Islet precursor cell (in vitro differentiated cells): ENCODE measurements at places on chromosomes 5 and 9.

GRCh38 chr9:94813379-94813778 lies 86.9 kb downstream of the AOPEP start:
- no peak for DNase-seq

DNA sequence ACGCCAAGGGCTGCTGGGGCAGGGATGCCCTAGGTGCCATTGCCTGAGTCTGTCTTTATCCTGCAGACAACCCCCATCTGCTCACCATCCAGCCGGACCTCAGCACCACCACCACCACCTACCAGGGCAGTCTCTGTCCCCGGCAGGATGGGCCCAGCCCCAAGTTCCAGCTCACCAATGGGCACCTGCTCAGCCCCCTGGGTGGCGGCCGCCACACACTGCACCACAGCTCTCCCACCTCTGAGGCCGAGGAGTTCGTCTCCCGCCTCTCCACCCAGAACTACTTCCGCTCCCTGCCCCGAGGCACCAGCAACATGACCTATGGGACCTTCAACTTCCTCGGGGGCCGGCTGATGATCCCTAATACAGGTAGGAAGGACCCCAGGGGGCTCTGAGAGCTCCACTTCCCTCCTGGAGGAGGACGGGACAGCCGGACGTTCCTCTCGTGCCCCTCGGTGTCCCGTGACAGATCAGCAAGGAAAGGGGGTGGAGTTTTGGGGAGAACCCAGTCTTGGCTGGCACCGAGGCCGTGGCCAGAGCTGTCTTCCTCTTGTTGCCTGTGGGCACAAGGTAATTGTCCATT lies 24.9 kb downstream of the HK3 start:
- DNase-seq, result no peak

DNA sequence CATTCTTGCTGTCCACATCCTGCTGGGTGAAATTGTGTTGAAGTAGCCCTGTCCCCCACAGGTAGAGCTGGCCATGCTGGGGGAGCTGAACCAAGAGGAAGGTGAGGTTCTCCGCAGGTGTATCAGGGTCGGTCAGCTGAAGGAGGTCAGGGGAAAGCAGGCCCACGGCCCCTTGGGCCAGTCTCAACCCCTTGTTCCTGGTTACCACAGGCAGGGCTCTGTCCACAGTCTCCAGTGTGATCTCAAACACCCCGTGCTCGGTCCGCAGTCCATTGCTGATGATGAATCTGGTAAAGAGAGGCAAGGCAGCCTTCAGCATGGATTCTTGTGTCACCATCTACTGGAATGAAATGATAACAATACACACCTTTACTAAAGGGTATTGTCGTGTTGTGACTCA lies 53.4 kb upstream of the CER1 start:
- no peak for DNase-seq

DNA sequence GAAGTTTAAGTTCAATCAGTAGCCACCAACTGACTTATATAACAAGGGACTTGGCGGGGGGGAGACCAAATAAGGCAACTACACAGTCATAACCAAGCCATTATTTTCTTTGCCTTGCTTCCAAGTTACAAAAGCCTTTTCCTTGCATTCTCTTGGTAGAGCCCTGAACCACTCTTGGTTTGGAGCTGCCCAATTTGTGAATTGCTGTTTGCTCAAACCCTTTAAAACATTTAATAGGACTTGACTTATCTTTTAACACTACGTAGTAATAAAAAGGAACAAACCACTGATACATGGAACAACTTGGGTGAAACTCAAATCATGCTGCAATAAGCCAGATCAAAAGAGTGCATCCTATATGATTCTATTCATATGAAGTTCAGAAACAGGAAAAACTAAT lies 31.7 kb upstream of the MSH3 start:
- no peak for DNase-seq

DNA sequence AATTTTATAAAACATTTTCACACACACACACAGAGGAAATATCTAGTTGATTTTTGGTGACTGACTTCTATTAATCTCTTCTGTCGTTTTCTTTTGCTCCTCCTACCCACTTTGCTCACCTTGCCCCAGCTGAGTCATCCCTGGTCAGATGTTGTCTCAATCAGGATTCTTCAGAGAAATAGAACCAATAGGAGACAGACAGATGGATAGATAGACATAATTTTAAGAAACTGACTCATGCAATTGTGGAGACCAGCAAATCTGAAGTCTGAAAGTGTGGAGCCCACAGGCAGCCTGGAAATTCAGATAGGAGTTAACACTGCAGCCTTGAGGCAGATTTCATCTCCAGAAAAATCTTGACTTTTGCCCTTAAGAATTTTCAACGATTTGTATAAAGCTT lies 37.0 kb upstream of the PIK3R1 start:
- DNase-seq, result peak; percentile 61

- no peak for DNase-seq
Measured at GRCh38 chr5:68739752-68740151, 354.1 kb upstream of the SLC30A5 start.

- no peak for DNase-seq
Measured at GRCh38 chr9:72494051-72494450, 27.4 kb upstream of the TMC1 start.

DNA sequence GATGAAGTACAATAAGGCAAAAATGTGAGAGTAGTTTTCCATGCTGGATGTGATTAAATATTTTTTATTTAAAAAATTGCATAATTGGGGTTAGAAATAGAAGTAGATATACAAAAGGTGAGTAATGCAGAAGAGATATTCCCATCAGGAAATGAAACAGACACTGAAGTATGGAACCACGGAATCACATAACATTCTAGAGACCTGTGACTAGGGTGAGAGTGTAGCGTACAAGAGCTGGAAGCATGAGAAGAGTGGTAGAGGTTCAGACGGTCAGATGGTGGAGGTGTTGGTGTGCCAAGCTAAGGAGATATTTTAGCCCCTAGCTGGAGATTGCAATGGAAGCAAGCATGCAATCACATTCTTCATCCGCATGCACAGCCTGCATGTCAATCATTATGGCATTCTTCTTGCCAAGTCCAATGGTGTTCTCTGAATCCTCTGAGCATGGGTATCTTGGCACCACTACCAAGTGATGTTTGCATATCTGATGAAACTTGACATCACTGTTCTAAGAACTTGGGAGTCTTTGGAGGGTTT lies 587.8 kb downstream of the PSAT1 start:
- no peak for DNase-seq

GRCh38 chr9:106529616-106530015 lies 333.4 kb upstream of the ZNF462 start:
- peak; percentile 76 for DNase-seq

DNA sequence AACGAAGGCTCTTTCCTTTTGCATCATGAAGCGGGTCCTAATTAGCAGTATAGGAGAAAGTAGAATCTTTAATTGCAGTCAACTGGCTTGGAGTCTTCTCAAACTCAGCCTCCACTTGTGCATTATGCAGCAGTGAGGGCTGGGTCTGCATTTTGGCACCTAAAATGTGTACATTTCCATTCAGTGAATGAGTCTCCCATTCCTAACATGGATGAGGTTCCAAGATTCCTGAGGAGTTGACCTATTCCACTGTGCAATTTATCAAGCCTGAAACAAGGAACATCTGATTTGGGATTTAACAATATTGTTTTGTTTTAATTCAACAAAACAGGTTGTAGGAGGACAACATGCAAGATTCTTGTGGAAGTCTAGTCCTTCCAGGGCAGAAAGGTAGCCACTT lies 171.8 kb upstream of the S1PR3 start:
- no peak for DNase-seq

DNA sequence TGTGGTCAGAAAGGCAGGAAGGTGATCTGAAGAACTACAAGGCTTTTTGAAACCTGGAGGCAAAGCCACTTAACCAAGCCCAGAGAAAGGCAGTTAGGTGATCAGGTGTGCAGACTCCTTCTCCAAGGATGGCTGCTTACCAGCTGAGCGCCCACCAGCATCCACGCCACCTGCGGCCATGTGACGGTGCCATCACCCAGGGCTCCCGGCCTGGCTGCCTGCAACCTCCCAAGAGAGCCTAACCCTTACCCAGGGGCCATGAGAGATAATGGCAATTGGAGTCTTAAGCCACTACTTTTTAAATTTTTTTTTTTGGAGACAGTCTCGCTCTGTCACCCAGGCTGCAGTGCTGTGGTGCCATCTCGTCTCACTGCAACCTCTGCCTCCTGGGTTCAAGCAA lies 33.1 kb upstream of the PHYKPL start:
- no peak for DNase-seq

- DNase-seq, result no peak
Measured at GRCh38 chr5:151258201-151258611, 5.2 kb downstream of the GM2A start.

DNA sequence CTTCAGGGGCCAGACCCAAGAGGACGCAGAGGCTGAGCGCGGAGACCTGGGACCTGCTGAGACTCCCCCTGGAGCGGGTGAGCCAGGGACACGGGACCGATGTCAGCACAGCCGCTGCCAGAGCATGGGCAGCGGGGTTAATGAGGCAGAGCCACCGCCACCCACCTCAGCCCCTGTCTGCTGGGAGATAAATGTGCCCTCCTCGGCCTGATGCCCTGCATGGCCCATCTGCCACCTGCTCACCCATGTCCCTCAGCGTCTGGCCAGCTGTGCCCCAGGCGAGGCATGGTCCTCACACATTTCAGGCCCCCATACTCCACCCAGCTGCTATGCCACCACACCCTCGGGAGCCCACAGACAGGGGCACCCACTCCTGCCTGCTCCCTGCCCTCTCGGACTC lies 14.9 kb downstream of the DNLZ start:
- DNase-seq, result no peak
